ENCODE measurements at places on chromosomes 4 and X.

DNA sequence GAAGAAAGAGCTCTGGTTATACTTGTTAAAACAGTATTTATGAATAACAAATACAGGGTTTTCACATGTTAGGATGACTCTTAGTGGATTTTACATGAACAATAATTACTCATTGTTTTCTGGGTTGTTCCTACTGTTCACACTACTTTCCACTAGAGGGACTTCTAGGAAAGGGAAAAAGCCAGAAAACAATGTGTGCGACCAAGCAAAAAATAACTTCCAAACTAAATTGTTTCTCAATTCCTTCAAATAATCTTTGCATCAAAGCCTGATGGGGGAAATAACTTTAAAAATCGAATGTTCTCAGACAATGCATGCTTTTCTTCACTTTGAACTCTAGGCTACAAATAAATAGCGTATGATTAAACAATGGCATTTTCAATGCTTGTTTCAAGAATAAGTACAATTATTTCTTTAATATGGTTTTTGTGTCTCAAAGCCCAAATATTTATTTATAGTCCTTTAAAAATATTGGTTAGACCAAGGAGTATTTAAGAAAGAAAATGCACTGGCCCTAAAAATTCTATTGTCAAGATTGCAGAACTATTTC lies 72.1 kb upstream of the ETNPPL start:
- DNase-seq, result no peak

DNA sequence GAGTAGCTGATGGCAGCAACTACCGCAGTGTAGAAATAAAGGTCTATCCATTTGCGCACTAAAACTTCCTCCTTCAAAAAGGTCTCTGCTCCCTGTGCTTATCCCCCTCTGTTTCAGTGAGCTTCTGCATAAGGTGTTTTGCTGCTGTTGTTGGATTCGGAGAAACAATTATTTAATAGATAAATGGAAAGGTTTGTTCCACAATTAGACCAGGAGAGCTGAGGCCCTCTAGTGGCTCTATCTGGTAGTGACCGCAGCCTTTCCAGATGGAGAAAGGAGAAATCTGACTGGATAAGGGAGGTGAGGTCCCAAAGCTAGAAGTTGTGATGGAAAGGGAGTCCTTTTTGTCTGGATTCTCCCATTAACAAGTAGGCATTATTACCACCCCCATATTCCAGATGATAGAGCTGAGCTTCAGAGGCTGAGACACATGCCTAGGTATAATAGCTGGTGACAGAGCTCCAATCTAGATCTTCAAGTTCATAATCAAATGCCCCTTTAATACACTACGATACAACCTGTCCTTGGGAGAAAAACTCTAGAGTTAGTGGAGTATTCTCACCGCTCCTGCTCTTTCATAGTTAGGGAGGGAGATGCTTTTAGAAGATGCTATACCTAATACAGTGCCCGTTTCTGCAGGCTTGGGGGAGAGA lies 5.1 kb upstream of the GABRQ start:
- no peak for DNase-seq

DNA sequence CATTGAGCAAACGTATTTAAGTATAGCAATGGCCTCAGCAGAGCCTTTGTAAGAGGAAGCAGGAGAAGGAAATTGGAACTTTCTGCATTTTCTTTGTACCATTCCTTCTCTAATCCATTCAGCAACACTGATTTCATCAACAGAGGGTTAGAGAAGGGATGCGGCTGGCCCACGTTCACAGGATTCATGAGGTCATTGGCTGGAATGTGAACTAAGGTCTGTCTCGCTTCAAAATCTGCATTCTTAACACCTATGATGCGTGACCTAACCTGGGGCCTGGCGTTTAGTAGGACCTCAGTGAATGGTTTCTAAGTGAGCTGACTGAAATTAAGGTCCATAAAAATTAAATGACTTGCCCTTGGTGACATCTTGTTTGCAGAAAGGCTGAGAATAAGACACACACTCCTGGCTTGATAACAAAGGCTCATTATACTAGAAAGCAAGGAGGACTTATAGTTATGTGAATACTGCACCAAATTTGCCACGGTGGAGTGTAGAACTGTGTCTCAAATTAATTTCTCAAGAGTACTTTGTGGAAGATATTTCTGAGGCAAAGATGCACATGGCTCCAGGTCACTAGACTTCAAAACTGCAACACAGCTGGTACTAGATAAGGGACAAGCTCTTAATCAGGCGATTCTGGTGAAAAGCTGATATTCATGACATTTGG lies 25.4 kb downstream of the FGFBP1 start:
- no peak for DNase-seq

DNA sequence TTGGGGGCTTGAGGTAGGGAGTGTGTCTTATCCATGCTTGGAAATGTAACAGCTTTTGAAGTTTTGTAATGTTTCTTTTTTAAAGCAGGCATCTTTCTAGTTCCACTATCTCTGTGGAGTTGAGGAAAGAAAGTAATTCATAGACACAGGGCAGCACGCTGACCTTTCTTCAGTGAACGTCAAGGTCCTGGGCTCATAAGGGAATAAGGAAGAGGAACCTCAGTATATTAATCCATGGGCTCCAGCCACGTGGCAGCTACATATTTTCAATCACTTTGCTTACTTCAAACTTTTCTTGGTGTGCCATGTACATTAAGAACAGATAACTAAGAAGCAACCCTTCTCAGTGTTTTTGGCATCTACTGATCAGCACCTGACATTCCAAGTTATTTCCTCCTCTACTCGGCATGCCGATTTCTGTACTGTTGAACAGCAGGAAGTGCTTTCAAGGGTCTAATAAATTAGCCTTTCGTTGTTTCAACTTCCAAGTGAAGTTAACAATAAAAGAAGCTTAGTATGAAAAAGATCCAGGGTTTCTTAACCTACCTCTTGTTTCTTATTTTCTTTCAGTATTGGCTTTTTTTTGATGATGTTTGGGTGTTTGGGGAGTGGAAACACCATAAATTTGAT lies 88.2 kb downstream of the SORBS2 start:
- no peak for DNase-seq

DNA sequence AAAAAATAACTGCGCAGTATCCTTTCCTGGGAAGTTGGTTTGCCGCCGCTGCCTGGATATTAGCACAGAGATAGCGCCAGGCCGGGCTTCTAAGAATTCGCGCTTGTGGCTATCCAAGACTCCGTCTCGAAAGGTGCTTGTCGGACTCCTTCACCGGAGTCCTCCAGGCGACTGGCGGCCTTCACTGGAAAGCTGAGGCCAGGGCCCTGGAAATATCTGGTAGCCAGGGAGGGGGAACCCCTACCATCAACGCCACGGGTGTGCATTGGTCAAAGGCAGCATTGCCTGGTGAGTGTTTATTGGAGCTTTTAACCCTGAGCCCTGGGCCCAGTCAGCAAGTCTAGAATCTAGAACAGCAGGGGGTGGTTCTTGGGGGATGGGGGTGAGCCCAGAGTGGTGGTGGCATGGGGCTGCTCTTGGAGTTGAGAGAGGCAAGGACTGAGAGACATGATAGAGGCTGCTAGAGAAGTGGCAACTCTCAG lies 577 bp upstream of the PIM2 start:
- DNase-seq, result no peak

DNA sequence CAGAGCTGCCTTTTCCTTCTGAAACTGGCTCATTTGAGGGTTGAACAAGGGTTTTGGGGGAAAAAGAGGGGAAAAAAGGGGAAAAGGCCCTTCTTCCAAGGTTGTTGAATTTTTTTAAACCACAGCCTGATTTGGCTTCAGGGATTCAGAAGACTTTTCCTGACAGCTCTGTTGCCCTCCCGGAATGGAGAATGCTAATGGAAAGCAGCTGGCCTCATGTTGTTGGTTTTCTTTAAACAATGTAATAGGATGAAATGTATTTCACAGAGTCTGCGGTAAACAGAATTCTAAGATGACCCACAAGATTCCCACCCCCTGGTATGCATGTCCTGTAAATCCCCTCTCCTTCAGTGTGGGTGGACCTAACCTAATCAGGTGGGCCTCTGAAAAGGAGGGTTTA lies 3.3 kb upstream of the KIAA1210 start:
- DNase-seq, result no peak

GRCh38 chrX:11462136-11462535 lies 168.9 kb downstream of the AMELX start:
- DNase-seq, result no peak

DNA sequence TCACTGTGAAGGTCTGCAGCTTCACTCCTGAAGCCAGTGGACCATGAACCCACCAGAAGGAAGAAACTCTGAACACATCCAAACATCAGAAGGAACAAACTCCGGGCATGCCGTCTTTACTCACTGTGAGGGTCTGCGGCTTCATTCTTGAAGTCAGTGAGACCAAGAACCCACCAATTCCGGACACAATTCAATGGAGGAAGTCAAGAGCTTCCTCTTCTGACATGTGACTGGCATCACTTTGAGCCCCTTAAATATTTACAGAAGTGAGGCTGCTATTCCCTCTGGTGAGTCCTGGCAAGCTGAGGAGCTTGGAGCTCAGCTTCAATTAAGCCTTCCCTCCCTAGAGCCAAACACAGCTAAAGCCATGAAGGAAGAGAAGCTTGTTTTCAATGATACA lies 103.5 kb upstream of the SRD5A3 start:
- DNase-seq, result no peak

GRCh38 chrX:37697169-37697760 lies 11.7 kb downstream of the XK start:
- no peak for DNase-seq

GRCh38 chr4:169582203-169582602 lies 30.2 kb downstream of the NEK1 start:
- no peak for DNase-seq

DNA sequence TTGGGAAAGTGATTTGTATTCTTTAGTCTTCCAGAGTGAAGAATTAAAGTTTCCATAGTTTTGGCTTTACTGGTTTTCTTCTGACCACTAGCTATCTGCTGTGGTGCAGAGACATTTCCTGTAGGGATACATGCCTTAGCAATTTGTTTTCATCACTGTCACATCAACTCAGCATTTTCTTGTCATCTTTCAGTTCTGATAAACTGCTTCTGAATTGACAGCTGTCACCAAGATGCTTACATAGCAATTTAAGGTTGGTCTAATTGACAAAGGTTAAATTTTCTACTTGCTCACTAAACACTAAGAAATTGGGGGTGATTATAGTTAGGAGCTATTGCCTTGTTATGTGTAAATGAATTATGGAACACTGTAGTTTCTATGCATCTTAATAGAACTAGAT lies 232.5 kb downstream of the TEX13A start:
- no peak for DNase-seq

- DNase-seq, result no peak
These were observed 799.6 kb upstream of the DIAPH2 start for GRCh38 chrX:95885074-95885473.

- DNase-seq, result no peak
These were observed 733.7 kb upstream of the FRG1 start for GRCh38 chr4:189206953-189207352.

DNA sequence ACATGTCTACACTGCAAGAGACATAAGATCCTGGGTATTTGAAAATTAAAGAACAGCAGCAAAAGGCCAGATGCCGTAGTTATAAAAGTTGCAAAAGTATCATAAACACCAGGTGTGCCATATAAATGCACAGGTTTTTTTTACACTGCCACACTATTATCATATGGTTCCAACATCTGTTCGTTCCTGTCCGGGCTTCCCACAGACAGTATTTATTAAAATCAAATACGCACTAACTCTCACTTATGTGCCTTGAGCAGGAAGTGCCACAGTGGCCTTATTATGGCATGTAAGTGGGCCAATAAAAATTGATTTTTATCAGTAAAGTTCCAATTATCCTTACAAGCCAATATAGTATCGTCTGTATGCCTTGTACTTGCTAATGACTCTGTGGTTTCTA lies 873.2 kb downstream of the RPA4 start:
- DNase-seq, result no peak

- no peak for DNase-seq
These were observed 421.5 kb upstream of the EPHA5 start for GRCh38 chr4:66091786-66092185.

DNA sequence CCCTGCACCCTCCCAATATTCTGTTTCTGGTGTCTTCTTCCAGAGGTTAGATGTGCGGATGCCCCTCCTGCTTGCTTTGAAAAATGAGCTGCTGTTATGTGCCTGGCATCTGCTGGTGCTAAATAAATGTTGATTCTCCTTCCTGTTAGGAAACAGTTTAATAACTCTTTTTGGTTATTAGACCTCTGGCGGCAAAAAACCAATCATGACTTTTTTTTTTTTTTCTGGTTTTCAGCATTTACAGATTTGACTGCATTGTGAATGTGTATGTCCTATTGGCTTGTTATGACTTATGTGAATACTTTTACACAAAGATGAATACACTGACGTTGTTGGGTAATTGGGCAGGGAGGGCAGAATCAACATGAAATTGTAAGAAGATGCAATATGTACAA lies 13.6 kb upstream of the TMEM156 start:
- DNase-seq, result no peak

GRCh38 chr4:8703401-8703696 lies 110.8 kb downstream of the CPZ start:
- DNase-seq, result peak; percentile 37

DNA sequence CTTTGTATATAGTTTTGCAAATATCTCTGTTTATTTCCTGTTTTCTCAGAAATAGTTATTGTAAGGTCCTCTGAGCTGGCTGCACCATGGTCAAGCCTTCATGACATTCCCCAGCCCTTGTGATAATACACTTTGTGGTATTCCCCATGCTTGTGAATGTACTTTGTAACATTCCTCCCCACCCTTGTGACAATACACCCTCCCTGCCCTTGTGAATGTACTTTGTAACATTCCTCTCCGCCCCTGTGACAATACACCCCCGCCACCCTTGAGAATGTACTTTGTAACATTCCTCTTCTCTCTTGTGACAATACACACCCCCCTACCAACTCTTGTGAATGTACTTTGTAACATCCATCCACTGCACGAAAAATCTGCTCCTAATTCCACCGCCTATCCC lies 530.7 kb downstream of the CENPC start:
- no peak for DNase-seq

GRCh38 chr4:138177278-138177968 lies 64.7 kb downstream of the SLC7A11 start:
- DNase-seq, result no peak

DNA sequence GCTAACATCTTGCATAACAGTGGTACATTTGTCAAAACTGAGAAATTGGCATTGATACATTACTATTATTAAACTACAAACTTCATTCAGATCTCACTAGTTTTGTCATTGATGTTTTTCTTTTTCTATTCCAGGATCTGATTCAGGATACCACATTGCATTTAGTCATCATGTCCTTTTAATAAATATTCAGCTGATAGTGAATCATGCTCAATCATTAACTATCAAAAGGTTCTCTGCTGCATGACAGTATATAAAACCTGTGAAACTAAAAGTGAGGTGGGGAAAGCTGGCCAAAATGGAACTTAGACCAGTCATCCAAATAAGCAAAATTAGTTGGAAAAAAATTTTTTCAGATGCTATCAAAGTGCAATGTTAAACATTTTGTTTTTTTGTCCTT lies 28.1 kb upstream of the HS6ST2 start:
- no peak for DNase-seq

- DNase-seq, result no peak
These were observed 10.4 kb upstream of the HSPA4L start for GRCh38 chr4:127771535-127772275.

DNA sequence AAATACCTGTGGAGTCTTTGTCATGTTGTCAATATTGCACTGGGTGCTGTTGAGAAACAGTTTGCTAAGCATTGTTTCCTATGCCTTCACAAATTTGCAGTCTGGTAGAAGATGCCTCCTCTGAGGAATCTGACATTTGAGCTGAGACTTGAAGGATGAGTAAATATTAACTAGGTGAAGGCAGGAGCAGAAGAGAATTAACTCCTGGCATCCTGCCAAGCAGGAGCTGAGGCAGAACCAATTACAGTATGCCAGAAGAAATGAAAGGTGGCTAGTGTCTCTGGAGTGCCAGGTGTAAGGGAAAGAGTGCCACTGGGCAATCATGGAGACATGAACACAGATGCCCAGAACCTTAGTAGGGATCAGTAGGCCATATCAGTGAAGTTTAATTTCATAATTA lies 1778.2 kb upstream of the PCDH10 start:
- DNase-seq, result no peak

All from ecto neural progenitor cell (in vitro differentiated cells).